NCI-H1930 (cell line): ENCODE measurements at places on chromosomes 2 and 18.

DNA sequence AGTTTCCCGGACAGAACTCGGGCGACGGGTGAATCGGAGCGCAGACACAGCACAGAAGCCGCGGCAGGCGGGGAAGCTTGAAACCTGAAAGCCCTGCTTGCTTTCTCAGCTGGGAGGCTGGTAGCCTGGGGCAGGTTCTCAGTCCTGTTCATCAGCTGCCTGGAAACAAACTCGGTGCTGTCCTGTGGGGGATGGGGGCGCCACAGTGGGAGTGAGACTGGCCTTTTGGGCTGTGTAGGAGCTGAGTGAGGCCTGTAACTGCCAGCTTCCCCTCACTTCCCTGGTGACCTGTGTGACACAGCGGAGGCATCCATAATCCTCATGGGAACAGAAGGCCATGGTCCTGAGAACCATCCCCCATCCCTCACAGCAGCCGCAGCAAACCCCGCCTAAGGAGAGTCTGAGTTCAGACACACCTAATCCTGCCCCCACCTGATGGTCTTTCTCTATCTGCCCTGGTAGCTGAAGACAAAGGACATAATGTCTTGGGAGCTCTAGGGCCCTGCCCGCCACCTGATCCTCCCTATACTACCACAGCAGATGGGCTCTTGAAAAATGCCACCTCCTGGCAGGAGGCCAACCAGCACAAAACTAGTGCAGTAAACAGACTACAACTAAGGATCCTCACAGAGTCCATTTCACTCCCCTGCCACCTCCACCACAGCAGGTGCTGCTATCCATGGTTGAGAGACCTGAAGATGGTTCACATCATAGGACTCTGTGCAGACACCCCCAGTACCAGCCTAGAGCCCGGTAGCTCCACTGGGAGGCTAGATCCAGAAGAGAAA, 52.7 kb upstream of the LDLRAD4 start:
- no peak for DNase-seq

DNA sequence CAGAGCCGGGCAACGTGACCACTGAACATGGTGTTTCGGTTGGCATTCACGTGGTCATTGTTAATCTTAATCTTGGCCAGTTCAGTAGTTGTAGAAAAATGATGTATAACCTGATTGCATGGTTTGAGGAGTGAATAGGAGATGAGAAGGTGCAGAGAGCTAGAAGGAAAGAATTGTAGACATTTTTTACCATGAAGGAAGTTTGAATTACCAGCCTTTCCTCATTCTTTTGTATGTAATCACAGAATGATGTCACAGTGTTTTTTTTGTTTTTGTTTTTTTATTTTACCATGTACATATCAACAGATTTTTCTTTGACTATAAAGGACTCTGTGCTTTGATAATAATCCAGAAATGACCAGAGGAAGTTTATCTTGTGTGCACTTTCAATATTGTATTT, 126.3 kb downstream of the LTBP1 start:
- no peak for DNase-seq

DNA sequence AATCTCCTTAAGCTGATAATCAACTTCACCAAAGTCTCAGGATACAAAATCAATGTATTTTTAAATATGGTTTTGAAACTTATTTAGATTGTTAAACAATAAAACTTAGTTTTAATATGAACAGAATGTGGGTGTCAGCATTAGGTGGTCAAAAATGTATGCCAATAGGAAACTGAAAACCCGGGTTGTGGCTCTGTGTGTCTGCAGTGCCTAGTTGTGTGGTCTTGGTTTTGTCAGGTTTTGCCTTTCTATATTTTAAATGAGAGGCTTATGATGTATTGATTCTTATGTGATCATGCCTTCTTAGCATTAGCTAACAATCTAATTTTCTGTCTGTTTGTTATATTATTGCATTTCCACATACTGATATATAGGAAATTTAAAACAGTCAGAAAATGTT, 227.8 kb downstream of the ZNF407 start:
- DNase-seq = no peak

DNA sequence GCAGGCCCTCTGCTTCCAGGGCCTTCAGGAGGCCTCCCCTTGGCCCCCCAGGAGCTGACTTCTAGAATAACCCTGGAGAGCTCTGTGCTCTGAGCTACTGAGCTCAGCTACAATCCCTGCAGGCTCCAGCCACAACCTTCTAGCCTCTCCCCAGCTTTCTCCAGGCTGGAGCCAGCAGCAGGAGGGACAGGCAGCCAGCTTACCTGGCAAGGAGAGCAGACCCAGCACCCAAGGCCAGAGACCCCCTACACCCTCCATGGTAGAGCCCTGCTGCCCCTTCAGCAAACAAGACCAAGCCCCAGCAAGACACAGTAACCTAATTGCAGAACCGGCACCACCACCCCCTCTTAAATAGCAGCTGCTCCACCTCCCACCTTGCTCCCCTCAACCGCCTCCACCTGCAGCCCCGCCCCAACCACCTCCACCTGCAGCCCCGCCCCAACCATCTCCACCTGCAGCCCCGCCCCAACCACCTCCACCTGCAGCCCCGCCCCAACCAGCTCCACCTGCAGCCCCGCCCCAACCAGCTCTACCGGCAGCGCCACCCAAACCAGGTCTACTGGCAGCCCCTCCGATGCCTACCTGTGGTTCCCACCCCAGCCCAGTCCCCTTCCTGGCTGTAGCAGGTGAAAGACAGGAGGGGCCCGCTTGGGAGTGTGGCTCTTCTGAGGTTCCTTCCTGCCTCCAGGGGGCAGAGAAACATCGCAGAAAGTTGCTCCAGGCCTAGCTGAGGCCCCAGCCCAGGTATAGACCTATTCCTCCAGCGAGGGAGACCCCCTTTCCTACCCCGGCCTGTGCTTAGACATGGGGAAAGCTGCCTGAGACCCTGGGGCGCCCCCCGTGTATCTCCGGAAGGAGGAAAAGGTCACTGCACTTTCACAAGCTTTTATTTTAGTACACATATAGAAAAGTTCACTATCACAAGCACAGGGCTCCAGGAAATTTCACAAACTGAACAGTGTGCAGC, at the start of gene ASTL:
Gene ASTL, minus strand, starts transcription at position 324 of the 967 bp plus-strand sequence. Its CDS starts 66 bp downstream, at position 258.
- DNase-seq = no peak

DNA sequence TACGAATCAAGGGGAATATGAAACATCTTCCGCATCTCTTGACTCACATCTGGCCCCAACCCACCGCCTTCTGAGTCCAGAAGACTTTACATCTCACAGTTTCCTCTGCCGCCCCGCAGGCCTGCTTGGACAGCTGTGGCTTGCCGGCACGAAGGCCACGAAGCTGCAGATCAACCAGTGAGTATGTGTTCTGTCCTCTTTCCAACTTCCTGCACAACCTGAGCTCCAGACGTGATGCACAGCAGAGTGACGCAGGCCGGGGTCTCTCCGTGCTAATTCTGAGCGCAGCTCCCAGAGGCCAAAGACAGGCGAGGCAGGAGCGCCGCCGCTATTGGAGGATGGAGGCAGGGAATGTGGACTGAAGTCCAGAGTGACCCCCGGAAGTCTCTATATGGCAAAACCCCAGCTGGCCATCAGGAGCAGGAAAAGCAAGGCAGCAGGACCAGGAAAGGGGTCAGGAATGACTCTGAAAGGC, 93.5 kb downstream of the ZCCHC2 start:
- no peak for DNase-seq

GRCh38 chr2:134208825-134209224, 45.0 kb upstream of the MGAT5 start:
- no peak for DNase-seq

DNA sequence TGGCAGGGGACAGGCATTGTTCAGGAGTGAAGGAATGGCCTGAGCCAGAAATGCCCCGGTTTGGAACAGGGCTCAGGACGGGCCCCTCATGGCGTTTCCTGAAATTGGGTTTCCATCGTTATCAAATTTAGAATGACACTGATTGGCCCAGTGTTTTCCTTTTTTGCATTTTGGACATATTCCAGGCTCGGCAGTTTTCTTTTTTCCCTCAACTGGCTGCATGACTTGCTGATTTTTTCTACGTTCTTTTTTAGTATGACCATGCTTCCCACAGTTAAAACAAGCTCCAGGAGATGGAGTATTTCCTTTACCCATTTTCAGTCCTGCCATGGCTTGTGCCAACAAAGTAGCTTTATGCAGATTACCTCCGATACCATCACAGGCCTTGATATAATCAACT, 20.4 kb upstream of the LYG2 start:
- no peak for DNase-seq

- DNase-seq = no peak
Observed at GRCh38 chr2:159411460-159411859, 125.0 kb upstream of the WDSUB1 start.

- no peak for DNase-seq
Observed at GRCh38 chr2:95015261-95015912, 10.1 kb upstream of the MAL start.

- DNase-seq = no peak
Observed at GRCh38 chr18:5759194-5759593, 136.1 kb downstream of the TMEM200C start.

- DNase-seq = no peak
Observed at GRCh38 chr2:24238158-24238557, 63.3 kb downstream of the FAM228A start.

GRCh38 chr2:239257511-239257937, 143.3 kb downstream of the HDAC4 start:
- DNase-seq = no peak

- DNase-seq = no peak
Observed at GRCh38 chr2:31598694-31599093, 18.0 kb upstream of the SRD5A2 start.

DNA sequence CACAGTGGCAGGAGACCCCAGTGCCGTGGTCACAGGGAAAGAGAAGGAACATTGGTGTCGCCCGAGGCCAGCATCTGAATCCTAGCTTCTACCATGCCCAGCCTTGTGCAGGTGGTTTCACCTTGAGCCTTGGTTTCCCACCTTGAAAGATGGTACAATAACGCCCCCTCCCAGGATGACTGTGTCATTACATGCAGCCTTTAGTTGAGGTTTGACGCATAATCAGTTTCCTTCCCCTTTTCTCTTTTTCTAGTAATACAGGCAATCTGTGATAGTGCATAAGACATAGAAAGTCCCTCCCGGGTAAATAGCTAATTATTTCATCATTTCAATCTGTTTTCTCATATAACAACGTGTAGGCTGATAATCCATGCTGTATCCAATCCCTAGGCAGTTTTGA, 29.8 kb upstream of the ZNF407 start:
- no peak for DNase-seq

GRCh38 chr2:3021720-3022119, 355.9 kb downstream of the EIPR1 start:
- no peak for DNase-seq

GRCh38 chr2:138615257-138615656, 113.7 kb downstream of the SPOPL start:
- no peak for DNase-seq

DNA sequence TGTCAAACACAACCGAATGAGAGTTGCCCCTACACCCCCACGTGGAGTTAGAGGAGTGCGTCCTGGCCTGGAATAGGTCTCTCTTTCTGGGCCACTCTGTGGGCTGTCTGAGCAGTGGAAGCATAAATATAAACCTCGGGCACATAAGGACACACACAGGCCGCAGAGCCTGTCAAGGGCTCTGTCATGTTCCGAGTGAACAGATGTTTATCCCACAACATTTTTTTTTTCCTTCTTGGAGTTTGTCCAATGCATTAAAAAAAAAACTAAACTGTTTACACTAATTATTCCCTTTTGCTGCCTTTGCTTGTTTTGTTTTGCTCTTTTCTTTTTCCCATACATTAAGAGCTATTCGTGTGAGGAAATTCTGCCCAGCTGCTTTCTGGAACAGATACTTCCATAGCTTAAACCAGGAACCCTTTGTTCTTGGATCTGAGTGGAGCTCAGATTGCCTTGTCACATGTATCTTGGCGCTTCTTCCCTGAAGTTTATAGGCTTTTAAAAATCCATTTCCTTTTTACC, 228.3 kb upstream of the FOSL2 start:
- no peak for DNase-seq

DNA sequence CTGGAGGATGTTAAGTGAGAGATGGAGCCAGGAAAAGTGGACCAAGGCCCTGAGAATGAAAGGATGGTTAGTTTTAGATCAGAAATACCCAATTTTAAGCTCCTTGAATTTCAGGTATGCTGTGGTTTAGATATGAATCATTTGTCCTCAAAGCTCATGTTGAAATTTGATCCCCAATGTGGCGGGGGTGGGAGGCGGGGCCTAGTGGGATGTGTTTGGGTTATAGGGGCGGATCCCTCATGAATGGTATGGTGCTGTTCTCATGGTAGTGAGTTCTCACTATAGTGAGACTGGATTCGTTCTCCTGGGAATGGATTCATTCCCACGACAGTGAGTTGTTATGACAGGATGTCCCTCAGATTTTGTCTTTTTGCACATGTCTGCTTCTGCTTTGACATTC, 11.4 kb downstream of the MYO5B start:
- no peak for DNase-seq

- DNase-seq = no peak
Observed at GRCh38 chr18:306608-307255, 38.9 kb upstream of the THOC1 start.

GRCh38 chr2:239109041-239109927, 261.4 kb downstream of the TWIST2 start:
- no peak for DNase-seq

DNA sequence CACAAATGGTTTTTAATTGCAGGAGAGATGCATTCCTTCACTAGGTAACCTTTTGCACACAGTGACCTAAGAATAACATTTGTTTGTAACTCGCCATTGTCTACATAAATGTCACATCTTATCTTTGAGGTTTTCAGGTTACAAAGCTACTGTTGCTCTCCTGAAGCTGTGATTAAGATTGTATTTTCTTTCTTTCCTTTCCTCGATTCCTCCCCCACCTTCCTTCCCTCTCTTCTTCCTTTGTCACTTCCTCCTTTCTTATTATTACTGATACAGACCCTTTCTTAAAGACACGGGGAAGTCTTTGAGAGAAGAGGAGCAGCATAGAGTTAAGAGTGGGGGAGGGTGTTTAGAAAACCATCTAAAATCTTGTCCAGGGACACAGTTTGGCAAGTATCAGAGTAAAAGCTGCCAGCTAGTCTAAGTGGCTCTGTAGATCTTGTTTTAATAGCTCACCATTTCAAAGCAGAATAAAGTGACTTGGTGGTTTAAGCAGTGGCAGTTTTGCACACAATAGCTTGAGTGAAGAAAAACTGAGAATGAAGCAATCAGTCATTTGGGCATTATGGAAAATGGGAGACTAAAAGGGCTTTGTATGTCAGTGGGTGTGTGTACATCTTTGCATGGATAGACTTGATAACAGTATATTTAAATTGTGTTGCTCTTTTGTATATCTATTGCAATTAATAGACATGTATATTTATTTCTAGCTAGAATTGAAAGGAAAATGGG, 10.9 kb downstream of the CERS6 start:
- no peak for DNase-seq

- no peak for DNase-seq
Observed at GRCh38 chr2:219772103-219772635, 144.7 kb downstream of the SLC4A3 start.

DNA sequence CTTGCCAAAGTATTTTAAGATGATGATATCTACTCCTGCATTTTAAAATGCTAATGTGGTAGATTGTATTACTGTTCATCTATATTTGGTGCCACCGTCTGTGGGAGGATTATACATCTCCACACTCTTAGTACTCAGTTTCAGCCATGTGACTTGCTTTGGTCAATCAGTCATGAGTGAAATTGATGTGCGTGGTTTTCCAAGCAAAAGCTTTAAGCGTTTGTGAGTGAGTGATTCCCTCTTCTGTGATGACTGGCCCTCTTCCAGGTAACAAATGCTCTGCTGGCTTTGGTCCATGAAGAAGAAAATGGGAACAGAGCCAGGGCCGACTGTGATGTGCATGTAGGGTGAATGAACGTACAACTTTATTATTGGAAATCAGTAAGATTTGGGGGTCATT, 330.4 kb downstream of the LPIN1 start:
- no peak for DNase-seq
